BE2C (cell line): ENCODE measurements at places on chromosomes 11 and 22.

- DNase-seq = no peak
Observed at GRCh38 chr11:47506795-47507562, 46.0 kb downstream of the CELF1 start.

- peak; percentile 77 for DNase-seq
Observed at GRCh38 chr11:72684236-72684912, 10.2 kb upstream of the PDE2A start.

DNA sequence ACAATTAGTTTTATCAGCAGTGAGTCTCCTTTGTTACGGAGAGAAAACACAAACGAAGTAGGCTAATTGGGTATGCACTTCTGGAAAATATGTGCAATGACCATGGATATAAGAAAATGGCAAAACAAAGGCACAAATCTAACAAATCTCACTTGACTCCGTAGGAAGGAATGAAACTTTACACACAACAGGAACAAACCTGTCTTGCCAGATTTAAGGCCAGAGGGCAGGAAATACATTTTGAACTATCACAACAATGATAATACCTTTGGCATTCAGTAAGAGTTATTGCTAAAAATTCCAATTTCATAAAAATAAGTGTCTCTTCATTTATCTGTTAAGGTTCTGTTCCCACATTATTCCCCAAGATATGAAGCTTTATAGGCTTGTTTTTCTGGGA lies 36.6 kb downstream of the SLC25A17 start:
- DNase-seq = no peak

DNA sequence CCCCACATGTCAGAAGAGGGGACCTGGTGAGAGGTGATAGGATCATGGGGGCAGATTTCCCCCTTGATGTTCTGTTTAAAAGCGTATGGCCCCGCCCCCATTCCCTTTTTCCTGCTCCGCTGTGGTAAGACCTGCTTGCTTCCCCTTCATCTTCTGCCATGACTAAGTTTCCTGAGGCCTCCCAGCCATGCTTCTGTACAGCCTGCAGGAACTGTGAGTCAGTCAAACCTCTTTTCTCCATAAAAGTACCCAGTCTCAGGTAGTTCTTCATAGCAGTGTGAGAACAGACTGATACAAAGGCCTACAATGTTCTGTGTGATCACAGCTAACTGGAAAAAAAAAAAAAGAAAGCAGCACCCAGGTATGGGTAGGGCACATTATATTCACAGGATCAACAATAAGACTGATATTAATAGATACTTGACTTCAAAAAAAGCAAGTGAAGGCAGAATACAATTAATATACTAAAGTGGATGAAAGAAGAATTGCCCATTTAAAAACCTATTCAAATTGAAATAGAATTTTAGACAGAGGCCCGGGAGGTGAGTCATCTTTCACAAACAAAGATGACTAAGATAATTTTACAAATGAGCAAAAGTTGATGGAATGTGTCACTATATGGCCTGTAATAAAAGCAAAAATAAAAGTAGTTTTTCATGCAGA lies 1.7 kb upstream of the OR52K1 start:
- DNase-seq = no peak

GRCh38 chr11:126499131-126499752 lies 143.8 kb downstream of the ST3GAL4 start:
- no peak for DNase-seq

DNA sequence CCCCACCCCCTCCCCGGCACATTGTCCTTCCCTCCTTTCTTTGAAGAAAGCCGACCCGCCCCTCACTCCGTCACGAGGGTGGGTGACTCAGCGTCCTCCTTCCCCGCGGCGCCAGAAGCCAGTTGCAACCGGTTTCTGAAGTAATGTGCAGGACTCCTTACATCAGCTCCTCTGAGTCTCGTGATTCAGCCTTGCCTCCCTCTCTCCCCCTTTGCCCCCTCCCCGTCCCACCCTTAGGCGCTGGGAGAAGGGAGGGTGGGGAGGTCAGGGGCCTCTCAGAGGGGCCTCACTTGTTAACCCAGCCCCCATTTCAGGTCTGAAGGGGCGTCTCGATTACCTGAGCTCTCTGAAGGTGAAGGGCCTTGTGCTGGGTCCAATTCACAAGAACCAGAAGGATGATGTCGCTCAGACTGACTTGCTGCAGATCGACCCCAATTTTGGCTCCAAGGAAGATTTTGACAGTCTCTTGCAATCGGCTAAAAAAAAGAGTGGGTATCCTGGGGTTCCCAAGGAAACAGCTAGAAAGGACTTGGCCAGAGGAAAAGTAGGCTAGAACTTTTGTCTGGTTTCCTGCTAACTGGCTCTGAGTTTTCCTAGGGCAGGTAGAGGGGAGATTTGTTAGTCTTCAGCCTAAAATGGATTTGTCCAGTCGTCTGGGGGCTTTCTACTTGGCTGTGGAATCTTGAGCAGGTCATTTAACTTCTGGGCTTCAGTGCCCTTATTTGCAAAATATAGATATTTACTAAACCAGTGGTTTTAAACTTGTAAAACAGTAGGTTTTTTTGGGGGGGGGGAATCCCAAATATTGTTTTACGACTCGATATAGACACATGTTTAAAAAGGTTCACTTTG lies 1.1 kb downstream of the SLC3A2 start:
- DNase-seq = peak; percentile 89

- no peak for DNase-seq
Observed at GRCh38 chr22:49116486-49117120, 711.1 kb downstream of the BRD1 start.

DNA sequence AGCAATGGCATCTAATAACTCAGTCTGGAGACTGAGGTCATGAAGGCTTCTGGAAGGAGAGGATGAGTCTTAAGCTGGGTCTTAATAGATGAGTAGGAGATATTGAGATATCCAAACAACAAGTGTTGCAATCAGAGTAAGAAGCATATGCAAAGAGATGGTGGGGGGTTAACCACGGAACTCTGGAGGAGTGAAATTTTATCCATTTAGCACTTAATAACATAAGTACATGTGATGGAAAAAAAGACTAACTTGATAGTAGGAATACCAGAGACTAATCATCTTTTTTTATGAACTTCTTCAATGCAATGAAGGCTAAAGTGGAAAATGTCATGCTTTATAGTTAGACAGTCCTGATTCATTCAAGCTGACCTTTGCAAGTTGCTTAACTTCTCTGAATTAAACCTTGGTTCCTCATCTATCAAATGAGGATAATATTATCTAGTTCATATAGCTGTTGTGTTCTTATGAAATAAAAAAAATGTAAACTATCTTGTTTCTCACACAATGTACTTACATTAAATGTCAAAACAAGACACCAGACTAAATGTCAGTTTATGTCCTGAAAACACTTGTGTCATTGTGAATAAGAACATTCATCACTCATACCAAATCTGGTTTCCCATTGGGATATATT lies 403.1 kb upstream of the CCDC90B start:
- DNase-seq = no peak

DNA sequence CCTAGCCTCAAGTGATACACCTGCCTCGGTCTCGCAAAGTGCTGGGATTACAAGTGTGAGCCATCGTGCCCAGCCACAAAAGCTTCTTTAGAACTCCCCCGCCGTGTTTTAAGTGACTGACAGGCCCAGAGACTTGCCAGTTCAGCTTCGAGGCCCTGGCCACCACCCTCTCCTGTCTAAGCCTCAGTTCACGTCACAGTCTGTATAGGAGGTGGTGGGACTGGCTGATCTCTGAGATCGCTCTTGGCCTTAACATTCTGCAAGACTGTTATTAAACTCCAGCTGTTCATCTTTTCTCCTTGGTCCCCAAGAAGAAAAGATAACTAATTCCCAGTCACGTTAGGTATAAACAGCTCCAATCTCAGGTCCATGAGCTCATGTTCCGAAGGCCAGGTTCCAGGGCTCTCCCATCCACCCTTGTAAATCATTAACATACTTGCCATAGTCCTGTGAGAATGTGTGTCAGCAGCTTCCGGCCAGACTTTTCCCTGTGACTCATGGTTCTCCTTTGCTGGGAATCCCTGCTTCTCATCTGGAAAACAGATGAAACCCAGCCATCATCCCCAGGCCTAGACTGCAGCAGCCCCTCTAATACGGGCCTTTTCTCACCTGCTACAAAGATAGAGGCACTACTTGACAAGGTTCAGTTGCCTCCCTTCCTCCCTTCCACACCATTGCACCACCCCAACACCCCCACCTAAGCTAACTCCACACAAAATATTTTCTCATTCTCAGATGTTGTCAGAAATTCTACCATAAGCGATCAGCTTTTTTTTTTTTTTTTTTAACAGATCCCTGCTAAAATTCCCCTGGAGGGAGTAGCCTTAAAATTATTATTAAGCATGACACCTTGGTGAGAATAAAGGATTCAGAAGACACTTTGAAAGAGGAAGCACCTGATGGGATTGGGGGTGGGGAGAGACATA lies 5.6 kb upstream of the KIAA0930 start:
- peak; percentile 54 for DNase-seq

- DNase-seq = peak; percentile 36
Observed at GRCh38 chr11:103529181-103529684, 420.0 kb downstream of the DYNC2H1 start.

DNA sequence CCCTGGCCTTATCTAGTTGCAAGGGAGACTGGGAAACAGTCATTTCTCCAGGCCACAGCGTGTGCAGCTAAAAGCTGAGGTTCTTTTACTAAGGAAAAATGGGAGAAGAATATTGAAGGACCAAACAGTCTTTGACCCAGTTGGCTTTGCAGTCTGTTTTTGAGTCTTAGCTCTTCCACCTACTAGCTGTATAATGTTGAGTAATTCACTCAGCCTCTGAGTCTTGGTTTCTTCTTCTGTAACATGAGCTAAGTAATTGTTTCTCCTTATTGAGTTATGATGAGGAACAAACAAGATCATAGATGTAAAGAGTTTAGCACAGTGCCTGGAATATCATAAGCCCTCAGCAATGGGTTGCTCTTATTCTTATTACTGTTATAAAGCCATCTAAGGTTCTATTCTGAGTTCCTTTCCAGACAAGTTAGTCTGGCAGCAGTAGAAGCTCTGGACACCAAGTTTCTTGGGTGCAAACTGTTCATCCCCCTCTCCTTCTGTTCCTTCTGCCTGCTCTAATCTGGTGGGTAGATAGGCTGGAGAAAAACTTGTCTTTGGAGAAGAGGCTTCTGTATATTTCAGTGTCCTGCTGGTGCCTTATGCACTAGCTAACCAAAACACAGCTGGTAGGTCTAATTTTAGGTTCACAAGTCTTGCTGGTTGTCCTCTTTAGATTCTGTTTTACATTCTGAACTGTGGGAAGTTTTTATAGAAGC lies 13.5 kb downstream of the TRIM44 start:
- no peak for DNase-seq

DNA sequence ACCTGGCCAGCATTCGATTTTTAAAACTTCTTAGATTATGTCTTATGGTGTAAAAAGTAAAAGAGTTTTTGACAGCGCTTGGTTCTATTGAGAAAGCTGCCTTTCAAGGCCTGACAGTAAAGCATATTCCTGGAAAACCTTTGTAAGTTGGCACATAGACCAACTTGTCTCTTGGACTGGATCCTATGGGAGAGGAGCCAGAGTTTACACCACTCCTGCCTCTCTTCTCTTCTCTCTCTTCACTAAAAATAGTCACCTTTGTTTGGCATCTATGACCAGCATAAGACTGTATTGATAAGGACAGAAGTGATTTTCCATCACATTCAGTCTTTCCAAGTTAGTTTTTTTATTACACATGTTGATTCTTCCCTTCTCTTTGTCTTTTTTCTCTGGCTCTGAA lies 33.7 kb downstream of the CSRP3 start:
- DNase-seq = no peak

DNA sequence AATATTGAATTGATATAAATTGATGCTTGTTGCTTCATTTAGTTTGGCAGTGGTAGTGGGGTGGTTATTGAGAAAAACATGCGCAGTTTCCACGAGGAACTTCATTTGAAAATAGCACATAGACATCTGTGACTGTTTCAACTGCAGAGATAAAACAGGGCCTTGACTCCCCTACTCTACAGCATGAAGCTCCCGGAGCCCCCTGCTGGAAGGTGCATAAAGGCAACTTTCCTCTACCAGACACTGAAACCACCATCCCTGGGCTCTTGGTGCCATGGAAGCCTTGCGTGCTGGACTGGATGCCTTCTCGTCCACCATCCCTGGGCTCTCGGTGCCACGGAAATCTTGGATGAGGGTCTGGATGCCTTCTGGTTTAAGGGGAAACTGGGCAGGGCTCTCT lies 195.9 kb downstream of the CSNK2A3 start:
- peak; percentile 36 for DNase-seq

GRCh38 chr11:118068945-118069612 lies 7.8 kb upstream of the TMPRSS4 start:
- no peak for DNase-seq

- no peak for DNase-seq
Observed at GRCh38 chr22:26559961-26560575, 29.9 kb downstream of the TPST2 start.

- no peak for DNase-seq
Observed at GRCh38 chr22:27482402-27482801, 319.2 kb downstream of the MN1 start.

- no peak for DNase-seq
Observed at GRCh38 chr11:65434057-65434666, 11.6 kb downstream of the NEAT1 start.

DNA sequence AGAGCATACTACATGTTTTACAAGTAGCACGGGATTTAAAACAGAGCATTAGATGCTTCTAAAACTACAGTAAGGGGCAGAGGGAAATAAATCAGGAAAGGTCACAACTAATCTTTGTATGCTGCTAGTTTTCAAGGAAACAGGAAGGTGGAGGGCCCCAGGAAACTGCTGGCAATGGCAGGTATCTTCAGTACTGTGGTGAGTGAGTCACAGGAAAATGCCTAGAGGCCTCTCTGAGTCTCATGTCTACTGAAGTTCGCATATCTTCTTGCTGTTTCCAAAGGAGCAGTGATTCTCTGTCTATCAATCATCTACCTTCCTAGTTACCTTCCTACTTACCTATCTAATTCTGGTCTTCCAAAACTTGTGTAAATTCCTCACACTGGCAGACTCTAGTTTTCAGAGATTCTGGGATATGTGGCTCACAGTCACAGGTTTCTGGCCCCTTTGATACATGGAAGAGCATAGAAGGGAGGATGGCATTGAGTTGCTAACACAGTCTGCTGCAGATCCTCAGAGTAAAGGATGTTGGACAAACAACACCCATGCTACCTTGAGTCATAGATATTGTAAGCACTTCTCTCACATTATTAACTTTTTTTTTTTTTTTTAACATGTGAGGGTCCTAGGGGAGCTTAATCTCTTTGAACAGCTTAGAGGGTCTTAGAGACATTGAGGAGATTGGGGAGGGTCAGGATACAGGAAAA lies 58.8 kb upstream of the SYN3 start:
- DNase-seq = no peak

DNA sequence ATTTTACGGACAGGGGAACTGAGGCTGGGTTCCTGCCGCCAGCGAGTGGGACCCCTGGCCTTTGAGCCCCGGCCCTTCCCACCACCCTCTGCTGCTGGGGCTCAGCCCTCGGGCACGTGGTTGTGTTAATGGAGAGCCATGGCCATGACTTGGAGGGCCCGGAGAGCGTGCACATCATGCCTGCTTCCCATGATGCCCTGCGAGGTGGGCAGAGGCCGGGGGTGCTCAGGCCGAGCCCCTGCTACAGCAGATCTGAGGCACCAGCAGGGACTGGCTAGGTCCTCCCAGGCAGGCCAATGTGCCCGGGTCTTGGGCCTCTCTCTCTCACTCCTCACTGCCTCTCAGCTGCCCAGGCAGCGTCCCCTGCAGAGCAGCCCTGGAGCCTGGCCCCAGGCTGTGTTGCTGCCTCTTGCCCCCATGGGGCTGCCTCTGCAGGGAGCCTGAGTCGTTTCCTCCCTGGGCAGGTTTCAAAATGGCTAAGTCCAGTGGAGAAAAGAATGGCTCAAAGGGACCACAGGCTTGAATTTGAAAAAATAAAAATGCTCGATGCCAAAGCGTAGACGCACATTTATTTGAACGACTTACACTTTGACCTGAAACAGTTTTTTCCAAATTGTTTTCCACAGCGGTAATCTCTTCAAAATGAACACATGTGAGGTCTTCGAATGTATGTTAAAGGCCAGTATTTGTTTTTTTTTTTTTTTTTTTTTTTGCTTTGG lies 72.6 kb upstream of the CLDN5 start:
- no peak for DNase-seq
